ENCODE measurements at places on chromosomes 16 and 17.

DNA sequence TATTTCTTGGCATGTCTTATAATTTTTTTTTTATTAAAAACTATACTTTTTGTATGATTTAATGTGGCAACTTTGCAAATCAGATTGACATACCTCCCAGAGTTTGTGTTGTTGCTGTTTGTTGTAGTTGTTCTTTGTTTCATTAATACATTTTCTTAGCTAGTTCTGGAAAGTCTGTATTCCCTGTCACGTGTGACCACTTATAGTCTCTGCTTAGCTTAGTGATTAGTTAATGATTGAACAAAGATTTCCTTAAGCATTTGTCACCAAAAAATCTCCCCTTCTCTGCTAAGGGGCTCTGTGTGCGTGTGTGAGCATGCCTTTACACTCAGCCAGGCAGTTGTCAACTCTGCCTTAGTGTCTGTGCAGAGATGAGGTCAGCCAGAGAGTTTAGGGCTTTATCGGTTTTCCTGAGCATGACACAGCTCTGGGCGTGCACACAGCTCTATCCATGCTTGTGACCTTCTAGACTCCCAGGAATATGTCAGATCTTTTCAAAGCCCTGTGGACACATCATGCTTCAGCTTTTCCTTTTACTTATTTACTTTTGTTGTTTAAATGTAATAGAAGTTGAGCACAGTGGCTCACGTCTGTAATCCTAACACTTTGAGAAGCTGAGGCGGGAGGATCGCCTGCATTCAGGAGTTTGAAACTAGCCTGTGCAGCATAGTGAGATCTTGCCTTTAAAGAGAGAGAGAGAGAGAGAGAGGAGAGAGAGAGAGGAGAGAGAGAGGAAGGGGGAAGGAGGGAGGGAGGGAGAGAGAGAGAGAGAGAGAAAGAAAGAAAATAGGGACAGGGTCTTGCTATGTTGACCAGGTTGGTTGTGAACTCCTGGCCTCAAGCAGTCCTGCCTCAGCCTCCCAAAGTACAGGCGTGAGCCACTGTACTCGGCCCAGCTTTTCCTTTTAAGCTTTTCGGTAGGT is 21.9 kb downstream of the DNAI2 start:
- no peak for DNase-seq

GRCh38 chr17:79341816-79342215 is 267.2 kb downstream of the ENGASE start:
- DNase-seq: no peak

GRCh38 chr16:54285414-54286089 is 1.0 kb downstream of the IRX3 start:
- DNase-seq: no peak

GRCh38 chr16:52547004-52547833 is at the start of gene TOX3:
Gene TOX3 (minus strand): TSS chr16:52547143. CDS start chr16:52546723, 420 bp downstream.
- no peak for DNase-seq

- no peak for DNase-seq
Observed at GRCh38 chr17:50843150-50843905, 7.9 kb downstream of the WFIKKN2 start.

GRCh38 chr16:87346517-87347060 is 29.4 kb upstream of the C16orf95 start:
- DNase-seq: no peak

- no peak for DNase-seq
Observed at GRCh38 chr16:19361587-19361986, 56.1 kb upstream of the TMC5 start.

- no peak for DNase-seq
Observed at GRCh38 chr17:37124821-37125173, 176.0 kb downstream of the AATF start.

DNA sequence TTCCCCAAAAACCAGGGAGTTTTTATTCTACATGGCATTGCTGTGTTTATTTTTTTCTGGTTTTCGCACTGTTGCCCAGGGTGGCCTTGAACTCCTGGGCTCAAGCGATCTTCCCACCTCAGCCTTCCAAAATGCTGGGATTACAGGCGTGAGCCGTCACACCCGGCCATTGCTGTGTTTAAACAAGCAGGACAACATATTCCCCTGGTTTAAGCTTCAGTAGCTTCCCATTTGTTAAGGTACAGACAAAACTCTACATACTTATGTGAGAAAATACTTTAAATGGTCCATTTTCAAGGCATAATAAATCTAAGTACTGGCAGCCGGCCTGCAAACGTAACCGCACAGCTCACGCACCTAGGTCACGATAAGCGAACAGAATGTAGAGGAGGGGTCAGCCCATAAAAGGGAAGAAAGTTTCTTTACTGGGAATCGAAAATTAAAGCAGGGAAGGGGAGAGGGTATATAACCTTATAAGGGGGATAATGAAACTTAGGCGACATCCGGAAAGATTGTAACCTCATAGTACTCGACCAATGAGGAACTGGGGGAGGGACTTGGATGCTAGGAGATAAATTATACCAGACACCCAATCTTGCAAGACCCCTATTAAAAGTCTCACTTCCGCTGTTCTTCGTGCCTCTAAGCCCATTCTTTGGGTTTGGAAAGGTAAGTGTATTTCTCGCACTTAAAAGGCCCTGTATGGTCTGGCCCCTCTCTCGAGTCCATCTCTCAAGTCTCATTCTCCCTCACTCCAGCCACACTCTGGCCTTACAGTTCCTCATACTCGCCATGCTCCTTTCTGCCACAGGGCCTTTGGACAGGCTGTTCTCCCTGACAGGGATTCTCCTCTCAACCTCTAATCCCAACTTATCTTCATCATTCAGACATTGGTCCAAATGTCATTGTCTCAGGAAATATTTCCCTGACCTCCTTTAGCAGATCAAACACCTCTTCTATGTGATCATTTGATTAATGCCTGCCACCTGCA is 59.2 kb downstream of the TEX14 start:
- DNase-seq: no peak

GRCh38 chr17:20955427-20956323 is 87.1 kb downstream of the USP22 start:
- DNase-seq: no peak

- DNase-seq: no peak
Observed at GRCh38 chr16:57531253-57531575, 5.2 kb downstream of the CCDC102A start.

DNA sequence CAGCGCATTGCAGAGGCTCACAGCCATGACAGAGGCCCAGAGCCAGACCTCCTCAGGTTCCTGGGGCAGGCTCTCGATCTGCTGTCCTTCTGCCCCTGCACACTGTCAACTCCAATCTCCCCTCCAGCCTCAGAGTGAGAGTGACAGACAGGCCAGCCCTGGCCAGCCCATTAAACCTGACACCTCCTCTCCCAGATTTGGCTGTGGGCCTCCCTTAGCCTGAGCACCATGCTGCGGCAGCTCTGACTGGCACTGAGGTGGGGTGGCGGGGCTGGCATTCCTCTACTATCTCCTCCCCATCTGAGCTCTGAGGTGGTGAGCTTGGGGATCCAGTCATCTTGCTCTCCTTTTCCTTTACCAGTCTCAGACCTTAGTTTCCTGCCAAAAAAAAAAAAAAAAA is 15.5 kb upstream of the C1QL1 start:
- DNase-seq: no peak

- DNase-seq: no peak
Observed at GRCh38 chr17:73184136-73184993, 8.5 kb upstream of the COG1 start.

GRCh38 chr17:2188971-2189630 is 114.5 kb downstream of the SMG6 start:
- no peak for DNase-seq

GRCh38 chr16:87619360-87620200 is 17.3 kb downstream of the JPH3 start:
- DNase-seq: no peak

GRCh38 chr17:31745964-31746600 is 113.0 kb downstream of the COPRS start:
- no peak for DNase-seq

GRCh38 chr16:66207883-66208265 is 158.6 kb upstream of the CDH5 start:
- no peak for DNase-seq

DNA sequence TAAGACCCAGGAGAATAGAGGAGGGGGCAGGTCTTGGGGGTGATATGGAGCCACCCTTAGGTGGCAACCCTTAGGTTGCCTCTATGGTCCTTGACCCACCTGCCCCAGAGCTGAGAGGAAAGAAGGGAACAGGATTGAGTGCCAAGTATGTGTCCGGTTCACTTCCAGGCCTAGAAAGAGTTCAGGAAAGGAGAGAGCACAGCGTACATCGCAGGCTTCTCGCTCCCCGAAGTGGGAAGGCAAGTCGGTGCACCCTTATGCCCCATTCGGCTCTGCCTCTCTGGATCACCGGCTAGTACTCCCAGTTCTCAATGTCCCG is 631 bp downstream of the SP6 start:
- no peak for DNase-seq

All from activated CD4-positive, alpha-beta T cell treated with anti-CD3 and anti-CD28 coated beads for 4 hours (primary cell).